ENCODE measurements at places on chromosomes 16 and 17.

GRCh38 chr16:28188085-28188916 lies 23.5 kb downstream of the XPO6 start:
- no peak for DNase-seq

DNA sequence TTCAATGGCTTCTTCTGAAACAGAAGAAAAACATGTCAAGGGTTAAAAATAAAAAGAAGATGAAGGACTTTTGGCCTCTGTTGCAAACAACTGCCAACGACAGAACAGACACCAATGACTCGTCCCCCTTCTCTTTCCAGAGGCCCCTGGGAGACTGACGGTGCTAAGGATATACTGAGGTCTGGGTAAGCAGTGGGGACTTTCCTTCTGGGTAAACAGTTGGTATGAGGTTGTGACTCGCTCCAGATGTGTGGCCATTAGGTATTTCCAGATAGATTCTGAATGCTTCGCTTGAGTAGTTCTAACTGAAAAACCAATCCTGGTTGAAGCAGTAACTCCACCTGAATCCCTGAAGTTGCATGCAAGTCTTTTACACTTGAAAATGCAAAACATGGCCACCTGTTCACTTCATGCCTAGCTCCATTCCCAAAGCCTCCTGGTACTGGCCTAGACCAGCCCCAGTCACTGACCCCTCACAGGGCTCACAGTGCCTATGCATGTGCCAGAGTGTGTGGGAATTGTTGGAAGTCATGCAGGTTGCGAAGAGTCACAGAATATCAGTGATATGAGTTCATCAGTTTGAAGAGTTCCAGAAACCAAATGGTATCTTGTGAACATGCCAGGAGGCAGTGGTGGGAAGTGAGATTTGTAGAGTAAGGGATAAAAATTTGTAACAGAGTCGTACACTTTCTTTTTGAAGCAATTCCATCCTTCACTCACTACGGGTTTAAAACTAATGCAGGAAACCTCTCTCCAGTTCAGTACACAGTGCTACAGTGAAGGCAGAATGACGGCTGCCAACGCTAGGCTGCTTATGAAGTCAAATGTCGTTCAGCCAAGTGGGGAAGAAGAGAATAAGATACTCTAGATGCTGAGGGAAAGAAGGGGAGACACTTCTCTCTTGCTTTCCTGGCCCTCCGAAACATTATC lies 217.8 kb downstream of the ZFHX3 start:
- no peak for DNase-seq

DNA sequence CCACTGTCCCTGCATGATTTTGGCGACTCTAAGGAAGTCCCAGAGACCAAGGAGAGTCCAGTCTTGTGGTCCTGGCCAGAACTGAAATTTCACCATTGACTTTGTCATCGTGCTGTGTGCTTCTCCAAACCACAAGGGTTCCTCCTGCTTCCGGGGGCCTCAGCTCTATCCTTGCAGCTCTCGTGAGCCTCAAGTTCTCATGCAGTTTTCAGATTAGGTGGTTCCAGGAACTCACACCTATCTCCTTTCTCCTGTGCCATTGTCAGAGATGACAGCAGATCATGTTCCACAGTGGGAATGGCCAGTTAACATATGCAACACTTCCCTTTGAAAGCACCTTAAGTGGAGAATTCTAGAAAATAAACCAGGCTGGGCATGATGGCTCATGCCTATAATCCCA lies 97.9 kb upstream of the CRHR1 start:
- no peak for DNase-seq

DNA sequence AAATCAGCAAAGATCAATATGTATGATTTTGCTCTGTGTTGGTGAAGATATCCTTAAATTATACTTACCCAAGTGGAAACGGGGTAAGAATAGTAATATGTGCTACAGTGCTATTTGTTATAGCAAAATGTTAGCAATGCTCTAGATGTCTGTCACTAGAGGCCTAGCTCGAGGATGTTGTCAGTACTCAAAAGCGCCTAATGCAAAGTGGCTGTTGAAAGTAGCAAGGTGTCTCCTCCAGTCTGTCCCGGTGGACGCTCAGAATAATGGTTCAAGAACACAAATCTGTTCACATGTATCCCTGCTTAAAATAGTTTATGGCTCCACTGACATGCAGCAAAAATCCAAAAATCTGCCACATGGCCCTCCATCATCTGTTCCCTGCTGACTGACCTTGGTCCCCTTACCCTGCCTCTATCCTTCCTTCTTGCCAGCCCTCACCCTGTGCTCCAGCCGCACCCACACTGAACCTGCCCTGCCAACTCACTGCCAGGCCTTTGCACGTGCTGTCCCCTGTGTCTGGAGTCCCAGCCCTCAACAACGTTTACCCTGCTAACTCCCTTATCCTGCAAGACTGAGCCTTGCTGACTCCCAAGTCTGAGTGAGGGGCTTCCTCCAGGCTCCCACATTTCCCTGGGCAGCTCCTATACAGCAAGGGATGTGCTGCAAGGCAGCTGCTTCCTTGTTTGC lies 9.6 kb upstream of the RNF112 start:
- DNase-seq = no peak

- DNase-seq = no peak
Observed at GRCh38 chr17:41417576-41418015, 6.8 kb downstream of the KRT37 start.

- DNase-seq = peak; percentile 45
Observed at GRCh38 chr17:19513897-19514488, 19.7 kb upstream of the SLC47A1 start.
